CD4-positive, alpha-beta T cell treated with Interleukin-2 at 100 ng/mL for 4 hours (primary cell): ENCODE measurements at places on chromosomes 12 and 14.
A peak's percentile ranks its signal among the peaks of the same experiment; 100 is the strongest.

DNA sequence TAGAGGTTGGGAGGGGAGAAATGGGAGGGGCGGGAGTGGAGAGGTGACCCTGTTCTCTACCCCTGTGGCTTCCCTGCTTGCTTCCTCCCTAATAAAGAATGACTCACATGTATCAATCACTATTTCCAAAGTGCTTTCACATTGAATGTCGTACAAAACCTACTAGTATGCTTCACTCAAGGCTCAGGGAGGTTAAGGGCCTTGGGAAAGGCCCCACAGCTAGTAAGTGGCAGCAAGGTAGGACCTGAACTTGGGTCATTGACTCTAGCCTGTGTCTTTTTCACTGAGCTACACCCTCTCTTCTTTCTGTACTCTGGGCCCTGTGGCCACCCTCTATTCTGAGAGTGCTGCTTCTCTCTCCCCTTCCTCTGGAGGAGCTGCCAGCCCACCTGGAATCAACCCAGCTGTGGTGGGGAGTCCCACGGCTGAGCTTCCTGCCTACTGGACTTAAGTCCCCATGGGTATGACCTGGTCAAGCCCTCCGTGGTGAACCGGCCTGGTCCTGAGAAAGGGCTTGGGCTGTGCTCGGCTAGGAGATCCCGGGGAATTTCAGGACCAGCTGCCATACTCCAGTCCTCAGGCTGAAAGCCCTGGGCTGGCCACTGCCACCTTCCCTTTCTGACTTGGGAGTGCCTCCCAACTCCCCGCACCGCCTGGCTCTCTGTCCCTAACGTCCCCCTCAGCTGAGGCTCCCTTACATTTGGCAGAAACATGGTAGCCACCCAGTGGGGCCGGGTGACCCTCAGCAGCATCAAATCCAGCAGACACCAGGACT is 13.0 kb downstream of the SLC48A1 start:
- no peak for DNase-seq

- DNase-seq: no peak
Measured at GRCh38 chr12:22600181-22600580, 24.8 kb upstream of the ETNK1 start.

- DNase-seq: no peak
Measured at GRCh38 chr14:51576117-51576430, 75.6 kb upstream of the FRMD6 start.

- DNase-seq: no peak
Measured at GRCh38 chr14:92470811-92471210, 42.8 kb upstream of the RIN3 start.

DNA sequence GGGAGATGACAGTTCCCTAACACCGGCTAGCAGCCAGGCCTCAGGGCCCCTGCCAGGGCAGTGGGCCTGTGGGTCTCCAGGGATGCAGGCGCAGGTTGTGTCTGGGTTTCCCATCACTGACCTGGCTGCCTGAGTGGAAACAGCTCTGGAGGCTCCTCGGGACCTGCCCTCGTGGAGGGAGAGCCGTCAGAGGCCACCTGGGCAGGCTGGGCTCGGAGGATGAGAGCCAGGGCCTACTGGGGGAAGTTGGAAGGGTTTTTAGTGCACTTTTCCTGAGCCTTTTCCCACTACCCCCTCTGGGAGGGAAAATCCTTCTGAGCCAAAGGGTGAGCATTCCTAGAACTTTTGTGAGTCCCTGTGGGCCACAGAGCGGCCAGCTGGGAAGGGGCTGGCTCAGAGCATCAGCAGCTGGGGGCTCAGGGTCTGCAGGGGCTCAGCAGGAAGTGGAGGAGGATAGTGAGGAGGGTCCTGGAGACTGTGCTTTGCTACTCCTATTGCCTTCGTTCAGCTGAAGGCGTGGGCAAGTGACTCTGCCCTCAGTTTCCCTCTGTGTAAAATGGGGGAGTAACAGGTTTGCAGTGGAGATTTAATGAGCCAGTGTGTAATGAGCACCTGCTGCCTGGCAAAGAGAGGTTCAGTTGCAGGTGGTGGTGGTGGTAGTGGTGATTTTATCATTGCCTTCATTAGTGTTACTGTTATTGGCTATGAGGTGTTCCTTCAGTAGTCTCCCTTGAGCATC is 1.8 kb downstream of the SH2B3 start:
- DNase-seq: no peak

DNA sequence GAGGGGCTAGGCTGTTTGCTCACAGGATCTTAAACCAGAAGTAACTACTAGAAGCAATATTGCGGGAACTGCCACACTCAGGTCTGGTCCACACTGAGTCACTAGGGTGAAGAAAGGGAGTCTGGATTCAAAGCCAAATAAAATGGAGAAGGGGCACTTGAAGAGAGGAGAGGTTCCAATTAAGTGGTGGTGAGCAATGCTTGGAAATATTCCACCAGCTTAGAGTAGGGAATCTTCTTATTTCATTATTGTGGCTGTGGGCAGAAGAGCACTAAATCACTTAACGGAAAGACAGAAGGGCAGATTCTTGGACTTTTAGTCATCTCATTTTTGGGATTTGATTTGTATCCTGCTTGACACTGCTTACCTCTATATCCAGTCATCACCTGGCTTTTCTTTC is 48.6 kb upstream of the PPP1R12A start:
- DNase-seq: no peak

DNA sequence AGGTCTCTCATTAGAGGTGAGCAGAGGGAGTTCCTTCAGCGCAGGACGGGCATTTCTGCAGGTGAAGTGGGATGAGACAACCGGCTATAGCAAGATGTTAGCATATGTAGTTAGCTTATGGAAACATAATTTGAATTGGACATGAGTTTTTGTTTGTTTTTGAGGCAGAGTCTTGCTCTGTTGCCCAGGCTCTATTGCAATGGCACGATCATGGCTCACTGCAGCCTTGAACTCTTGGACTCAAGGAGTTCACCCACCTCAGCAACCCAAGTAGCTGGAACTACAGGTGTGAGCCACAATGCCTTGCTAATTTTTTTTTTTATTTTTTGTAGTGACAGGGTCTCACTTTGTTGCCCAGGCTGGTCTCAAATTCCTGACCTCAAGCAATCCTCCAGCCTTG is 69.2 kb downstream of the RCOR1 start:
- no peak for DNase-seq

- no peak for DNase-seq
Measured at GRCh38 chr12:112236386-112236785, 111.0 kb downstream of the TRAFD1 start.

DNA sequence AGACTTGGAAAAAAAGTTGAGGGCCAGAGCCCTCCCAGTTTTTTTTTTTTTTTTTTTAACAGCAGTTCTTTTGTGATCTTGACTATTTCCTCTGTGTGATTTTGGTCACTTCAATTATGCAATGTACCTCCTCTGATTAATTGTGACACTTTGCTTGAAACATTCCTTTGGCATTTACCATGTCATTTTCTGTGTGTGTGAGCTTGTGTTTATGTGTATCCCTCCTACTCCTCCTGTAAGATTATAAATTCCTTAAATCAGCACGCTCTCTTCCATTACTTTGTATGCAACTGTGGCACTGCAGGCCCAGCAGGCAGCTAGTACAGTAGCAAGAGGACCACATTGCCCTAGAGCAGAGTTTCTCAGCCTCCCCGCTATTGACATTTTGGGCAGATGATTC is 33.2 kb upstream of the GALNT16 start:
- DNase-seq: no peak

DNA sequence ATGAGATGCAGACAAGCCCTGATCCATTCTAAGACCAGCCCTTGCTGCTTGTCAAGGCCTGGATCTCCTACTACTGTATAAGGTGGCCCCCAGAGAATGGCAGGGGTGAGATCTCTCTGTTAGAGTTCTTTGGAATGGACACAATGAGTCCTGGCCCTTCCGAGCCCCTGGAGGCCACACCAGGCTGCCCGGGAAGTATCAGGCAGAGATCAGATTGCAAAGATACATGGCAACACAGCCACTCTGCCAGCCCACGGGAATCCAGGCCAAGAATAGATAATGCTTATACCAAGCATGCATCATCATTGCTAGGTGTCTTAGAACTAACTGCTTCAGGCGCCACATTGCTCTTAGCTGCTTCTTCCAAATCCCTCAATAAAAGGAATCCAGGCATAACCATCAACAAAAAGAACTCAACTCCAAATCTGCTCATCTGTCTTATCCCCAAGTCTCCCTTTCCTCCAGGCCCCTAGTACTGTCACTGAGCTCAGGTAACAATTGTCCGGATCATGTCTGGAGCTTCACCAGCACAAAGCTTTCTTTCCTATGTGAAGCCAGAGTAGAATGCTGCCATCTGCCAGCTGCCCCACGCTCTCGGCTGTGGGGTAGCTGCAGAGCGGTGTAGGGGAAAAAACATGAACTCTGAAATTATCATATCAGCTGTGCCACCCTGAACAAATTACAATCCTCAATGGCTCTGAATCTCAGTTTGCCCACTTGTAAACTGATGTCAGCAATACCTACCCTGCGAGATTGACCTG is 5.5 kb upstream of the VASH1 start:
- no peak for DNase-seq

DNA sequence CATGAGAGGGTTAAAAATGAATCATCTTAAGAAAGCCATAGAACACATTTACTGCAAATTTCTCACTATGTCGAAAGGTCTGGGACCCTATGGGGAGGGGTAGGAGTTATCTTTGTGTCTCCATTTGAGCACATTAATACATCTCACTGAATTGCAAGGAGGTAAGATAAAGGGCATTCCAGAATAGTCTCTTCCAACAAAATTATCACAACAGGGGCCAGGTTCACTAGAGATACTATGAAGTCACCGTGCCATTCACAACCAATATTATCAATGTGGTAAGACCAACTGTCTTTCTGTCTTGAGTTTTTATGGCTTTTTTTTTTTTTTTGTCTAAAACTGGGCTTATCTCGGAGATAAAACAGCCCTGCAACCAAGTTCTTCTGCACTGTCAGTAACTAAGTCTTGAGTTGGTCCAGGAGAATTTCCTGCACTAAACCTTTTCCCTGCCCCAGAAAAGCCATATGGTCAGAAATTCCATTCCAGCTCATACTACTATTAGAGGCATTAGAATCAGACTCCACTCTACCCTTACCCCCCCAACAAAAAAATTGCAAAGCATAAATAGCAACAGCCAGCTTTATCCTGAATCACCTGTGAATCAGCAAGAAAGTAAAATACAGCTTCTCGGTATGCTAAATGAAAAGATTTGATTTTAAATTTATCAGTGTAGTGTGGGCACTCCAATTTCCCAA is 79.7 kb downstream of the PTPRR start:
- DNase-seq: no peak

DNA sequence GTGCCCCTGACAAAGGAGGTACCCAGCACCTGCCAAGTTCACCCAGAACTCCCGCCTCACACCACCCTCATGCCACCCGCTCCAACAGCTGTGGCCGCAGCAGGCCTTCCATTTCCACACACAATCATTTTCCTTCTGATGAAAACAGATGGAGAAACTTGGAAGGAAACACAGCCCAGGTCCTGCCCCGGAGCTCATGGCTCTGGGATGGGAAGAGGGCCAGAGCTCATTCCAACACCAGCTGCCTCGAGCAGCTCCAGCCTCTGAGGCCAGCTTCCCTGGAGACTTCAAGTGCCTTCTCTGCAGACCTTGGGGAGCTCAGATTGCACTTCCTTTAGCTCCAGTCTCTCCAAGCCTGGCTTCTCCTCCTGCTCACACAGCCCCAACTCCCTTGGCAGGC is 55.1 kb upstream of the CMKLR1 start:
- DNase-seq: no peak

DNA sequence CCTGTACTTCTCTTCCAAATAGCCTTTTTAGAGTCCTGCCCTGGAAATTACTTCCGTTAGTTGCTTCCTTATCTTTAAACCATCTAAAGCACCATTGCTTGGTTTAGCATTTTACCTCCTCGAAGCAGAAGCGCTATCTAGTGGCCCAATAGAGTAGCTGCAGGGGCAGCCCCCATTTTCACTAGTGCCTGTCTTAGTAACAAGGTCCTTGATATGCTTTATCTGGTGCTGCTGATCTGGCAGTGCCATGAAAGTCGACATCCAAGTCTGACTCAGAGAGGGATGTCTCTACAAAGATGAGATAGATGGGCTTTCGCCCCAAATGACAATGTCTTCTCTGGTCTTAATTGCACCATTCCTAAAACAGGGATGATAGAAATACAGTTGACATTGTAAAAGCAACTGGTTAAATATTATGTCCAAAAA is 25.0 kb upstream of the CIT start:
- peak; percentile 78 for DNase-seq

DNA sequence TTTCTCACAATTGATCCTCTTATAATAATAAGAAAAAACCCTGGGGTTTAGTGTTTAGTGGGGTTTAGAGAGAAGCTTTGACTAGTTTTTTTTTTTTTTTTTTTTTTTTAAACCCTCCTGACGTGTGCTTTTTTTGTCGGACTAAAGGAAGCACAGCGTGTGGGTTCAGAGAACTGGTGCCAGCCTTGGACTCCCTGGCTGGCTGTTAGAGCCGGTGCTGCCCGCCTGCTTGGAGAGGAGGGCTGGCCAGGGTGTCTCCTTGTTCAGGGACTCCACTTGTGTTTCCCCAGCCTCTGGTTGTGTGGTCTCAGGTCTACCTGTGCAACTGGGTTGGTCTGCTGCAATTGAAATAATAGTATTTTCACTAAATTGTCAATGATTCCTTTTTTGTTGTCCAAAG is 54.1 kb upstream of the ASPG start:
- DNase-seq: no peak

GRCh38 chr14:56858422-56858821 is 48.1 kb upstream of the OTX2 start:
- DNase-seq: no peak

GRCh38 chr14:100568998-100569733 is 18.1 kb downstream of the BEGAIN start:
- no peak for DNase-seq

- DNase-seq: no peak
Measured at GRCh38 chr14:33505963-33506329, 444.9 kb downstream of the EGLN3 start.

- DNase-seq: no peak
Measured at GRCh38 chr12:5987573-5987972, 42.5 kb upstream of the ANO2 start.

DNA sequence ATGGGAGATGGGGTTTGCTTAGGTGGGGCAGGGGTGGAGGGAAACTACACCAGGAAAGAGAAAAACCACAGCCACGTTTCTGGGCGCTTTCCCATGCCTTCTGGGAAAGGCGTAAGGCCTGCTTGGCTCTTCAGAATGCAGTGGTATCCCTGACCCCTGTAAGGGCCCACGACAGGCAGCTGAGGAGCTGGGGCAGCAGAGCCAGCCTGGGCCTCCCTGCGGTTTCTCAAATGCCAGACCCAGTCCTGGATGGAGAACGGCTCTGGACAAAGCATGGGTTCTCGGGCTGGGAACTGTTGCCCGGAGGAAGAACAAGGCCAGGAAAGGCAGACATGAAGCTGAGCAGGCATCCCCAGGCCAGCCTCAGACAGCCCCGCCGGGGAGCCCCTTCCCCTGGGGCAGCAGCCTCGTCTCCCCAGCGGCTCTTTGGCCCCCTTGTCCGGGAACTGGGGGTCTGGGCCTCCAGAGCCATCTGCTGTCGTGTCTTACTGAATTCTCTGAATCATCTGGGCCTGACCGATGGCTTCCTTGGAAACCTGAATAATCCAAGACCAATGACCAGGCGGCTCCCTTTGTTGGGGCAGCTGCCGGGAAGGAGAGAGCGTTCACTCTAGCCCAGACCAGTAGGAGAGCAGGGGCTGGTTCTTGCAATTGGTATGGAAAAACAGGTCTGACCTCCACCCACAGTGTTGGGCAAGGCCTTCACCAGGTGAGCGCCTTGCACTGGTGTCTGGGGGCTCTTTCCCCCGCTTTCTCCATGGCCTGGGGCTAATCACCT is 64.0 kb upstream of the RIN3 start:
- DNase-seq: no peak

GRCh38 chr12:27142101-27142721 is 59.8 kb upstream of the C12orf71 start:
- DNase-seq: peak; percentile 59
